ENCODE measurements at places on chromosomes 1 and 21. TPM values are rescaled to one million over a fixed set of nuclear protein-coding genes. Genes with fewer than 3 reads are reported as not detected.
A peak's percentile ranks its signal among the peaks of the same experiment; 100 is the strongest.

CD247 gene
- 3.1 TPM for polyA plus RNA-seq

LENEP gene
- polyA plus RNA-seq, result not detected

F5 gene
- 2.6 TPM for polyA plus RNA-seq

- peak overlapping the region; percentile 80 for H3K27ac ChIP-seq
- H3K4me3 ChIP-seq, result no peak overlapping the region
- H3K27me3 ChIP-seq, result no peaks in the 10 kb centered on the region
Observed at GRCh38 chr1:234885601-234886000, 243.0 kb downstream of the TOMM20 start.

- peak; percentile 89 for DNase-seq
- H3K36me3 ChIP-seq, result no peaks in the 10 kb centered on the region
- no peak overlapping the region for H3K4me3 ChIP-seq
Observed at GRCh38 chr21:35925497-35925896, 134.8 kb downstream of the SETD4 start.

DNA sequence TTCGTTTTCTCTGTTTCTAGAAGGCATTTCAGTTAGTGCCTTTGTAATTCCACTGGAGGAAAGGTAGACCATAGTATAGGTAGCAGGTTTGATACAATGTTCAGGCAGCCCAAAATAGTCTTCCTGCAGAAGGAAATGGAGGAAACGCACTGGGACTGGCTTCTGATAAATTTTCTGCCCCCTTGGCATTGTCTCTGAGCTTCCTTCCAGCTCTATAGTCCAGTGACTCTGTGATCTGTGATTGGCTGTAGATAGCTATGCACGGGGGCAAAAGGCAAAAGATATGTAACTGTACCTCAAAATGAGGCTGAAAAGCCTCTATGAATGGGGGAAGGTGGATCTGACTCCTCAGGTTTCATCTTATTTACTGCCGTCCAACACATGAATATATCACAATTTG, 5.8 kb upstream of the MAGOH start:
- H3K27me3 ChIP-seq, result no peaks in the 10 kb centered on the region
- no peak overlapping the region for H3K27ac ChIP-seq
- peaks cover 3% of the 10 kb centered on the region for H3K4me1 ChIP-seq

DNA sequence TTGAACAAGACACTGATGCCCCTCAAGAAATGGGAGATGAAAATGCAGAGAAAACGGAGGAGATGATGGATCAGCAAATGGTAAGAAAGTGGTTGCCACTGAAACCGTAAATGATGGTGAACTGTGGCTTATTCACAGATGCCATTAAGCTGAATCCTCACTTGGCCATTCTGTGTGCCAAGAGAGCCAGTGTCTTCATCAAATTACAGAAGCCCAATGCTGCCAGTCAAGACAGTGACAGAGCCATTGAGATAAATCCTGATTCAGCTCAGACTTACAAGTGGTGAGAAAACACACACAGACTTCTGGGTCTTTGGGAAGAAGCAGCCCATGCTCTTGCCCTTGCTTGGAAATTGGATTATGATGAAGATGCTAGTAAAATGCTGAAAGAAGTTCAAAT, 52.5 kb downstream of the NBPF6 start:
- no peaks in the 10 kb centered on the region for H3K36me3 ChIP-seq
- no peaks in the 10 kb centered on the region for H3K27me3 ChIP-seq
- no peak for DNase-seq
- H3K4me3 ChIP-seq, result no peak overlapping the region
- no peak overlapping the region for H3K27ac ChIP-seq

- H3K4me1 ChIP-seq, result peaks cover 19% of the 10 kb centered on the region
- H3K27me3 ChIP-seq, result no peaks in the 10 kb centered on the region
- peaks cover 73% of the 10 kb centered on the region for H3K36me3 ChIP-seq
- H3K27ac ChIP-seq, result no peak overlapping the region
- DNase-seq, result peak; percentile 80
- H3K4me3 ChIP-seq, result no peak overlapping the region
Observed at GRCh38 chr1:17606826-17607440, 67.4 kb downstream of the ARHGEF10L start.

- peak; percentile 61 for DNase-seq
- H3K36me3 ChIP-seq, result no peaks in the 10 kb centered on the region
- H3K27ac ChIP-seq, result no peak overlapping the region
- peaks cover 33% of the 10 kb centered on the region for H3K27me3 ChIP-seq
- no peaks in the 10 kb centered on the region for H3K4me1 ChIP-seq
- H3K4me3 ChIP-seq, result no peak overlapping the region
Observed at GRCh38 chr1:41399145-41399795, 38.0 kb downstream of the FOXO6 start.

DNA sequence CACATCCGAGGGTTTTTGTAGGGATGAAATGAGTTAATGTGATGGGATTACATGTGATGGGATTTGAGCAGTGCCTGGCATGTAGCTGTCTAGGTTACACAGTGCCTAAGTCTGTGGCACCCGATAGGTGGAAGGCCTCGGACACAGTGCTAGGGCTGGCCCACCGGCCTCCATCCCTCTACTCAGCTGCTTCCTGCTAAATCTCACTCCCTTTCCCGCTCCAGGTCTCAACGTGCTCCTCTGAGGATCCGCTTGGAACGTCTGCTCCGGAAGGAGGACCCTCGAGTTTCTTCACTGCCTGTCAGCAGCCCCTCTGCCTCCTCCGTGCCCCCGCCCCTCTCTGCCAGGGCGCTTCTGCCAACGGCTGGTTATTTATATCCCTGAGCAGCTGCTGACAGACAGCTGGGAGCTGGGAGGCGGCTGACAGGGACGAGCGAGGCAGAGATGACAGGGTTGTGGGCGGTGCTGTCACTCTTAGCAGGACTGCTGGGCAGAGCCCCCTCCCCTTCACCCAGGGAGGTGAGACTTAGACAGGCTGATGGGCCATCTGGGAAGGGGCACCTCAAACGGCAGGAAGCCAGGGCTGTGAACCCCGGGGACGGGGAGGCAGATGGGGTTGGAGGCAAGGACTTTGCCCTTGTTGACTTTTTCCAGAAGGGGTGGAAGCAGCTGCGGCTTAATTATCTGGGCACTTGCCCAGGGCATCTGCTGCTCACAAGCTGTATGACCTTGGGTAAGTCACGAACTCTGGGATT, 26.6 kb upstream of the LRRN2 start:
- H3K4me1 ChIP-seq, result no peaks in the 10 kb centered on the region
- H3K36me3 ChIP-seq, result no peaks in the 10 kb centered on the region
- DNase-seq, result peak; percentile 51
- H3K27ac ChIP-seq, result no peak overlapping the region
- no peak overlapping the region for H3K4me3 ChIP-seq

DNA sequence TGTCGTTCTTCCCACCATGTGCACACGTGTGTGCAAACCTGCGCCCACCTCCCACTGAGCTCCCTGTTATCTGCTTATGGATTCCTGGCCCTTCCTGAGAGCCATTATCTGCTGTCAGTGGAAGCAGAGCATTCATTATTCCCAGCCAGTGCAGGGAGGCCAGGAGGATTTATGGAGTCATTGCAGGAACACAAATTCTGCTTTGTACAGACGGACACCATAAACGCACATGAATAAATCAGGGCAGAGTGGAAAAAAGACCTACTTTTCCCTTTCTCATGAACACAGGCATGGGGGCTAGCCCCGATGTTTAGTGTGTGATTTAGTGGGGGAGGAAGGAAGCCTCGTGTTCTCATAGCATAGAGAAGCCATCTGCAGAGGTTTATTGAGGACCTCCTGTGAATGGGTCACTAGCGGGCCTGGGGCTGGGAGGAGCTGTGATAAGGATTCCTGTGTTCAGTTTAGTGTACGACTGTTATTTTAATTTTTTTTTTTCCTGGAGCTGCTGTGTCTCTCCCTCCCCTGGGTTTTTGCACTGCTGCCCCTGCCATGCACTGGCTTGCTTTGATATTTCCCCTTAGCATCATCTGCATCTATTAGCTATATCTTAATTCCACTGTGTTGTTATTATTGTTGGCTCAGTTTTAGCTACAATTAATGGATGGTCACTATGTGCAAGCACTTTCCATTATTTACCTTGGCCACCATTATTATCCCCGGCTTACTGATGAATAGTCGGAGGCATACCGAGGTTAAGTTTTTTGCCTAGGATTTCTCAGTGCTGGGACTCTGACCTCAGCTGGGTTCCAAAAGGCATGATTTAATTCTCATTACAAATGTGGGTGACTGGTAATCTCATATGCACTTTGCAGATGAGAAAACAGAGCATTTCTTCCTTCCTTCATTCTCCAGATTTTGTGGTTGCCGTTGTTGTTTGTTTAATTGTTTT, 33.0 kb downstream of the HUNK start:
- no peaks in the 10 kb centered on the region for H3K36me3 ChIP-seq
- H3K27me3 ChIP-seq, result no peaks in the 10 kb centered on the region
- H3K4me1 ChIP-seq, result peaks cover 10% of the 10 kb centered on the region
- DNase-seq, result no peak

DNA sequence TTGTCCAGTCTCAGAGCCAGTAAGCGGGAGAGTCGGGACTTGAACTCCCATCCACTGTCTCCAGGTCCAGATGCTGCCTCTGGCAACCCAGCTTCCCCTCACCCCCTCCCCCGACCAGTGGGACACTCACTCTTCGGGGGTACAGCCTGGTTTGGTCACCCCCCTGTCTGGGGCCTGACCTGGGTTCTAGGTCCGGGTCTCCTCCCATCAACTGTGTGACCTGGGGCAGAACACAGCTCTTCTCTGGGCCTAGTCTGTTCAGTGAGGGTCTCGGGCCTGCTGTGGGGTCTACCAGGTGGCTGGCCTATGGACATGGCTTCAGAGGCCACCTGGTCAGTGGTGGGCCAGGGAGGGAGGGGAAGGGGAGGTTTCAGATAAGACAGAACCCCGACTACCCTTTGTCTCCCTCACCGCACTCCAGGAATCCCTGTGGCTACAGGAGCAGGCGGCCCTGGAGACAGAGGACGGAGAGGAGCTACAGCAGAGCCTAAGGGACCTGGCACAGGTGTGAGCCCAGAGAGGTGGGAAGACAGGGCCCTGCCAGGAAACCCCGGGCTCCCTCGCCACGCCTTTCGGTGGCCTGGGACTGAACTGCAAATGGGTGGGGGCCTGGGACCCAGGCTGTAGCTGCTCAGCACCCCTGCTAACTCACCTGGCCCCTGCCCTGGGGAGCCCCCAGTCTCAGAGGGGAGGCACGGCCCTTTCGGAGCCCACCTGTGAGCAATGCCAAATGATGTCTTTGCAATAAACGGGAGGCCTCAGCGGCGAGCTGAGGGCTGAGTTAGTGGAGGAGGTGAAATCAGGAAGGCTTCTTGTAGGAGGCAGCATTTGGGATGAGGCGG, 4.1 kb upstream of the NBPF3 start:
- H3K27me3 ChIP-seq, result no peaks in the 10 kb centered on the region
- H3K36me3 ChIP-seq, result no peaks in the 10 kb centered on the region
- peak overlapping the region; percentile 46 for H3K4me3 ChIP-seq
- no peak overlapping the region for H3K27ac ChIP-seq

DNA sequence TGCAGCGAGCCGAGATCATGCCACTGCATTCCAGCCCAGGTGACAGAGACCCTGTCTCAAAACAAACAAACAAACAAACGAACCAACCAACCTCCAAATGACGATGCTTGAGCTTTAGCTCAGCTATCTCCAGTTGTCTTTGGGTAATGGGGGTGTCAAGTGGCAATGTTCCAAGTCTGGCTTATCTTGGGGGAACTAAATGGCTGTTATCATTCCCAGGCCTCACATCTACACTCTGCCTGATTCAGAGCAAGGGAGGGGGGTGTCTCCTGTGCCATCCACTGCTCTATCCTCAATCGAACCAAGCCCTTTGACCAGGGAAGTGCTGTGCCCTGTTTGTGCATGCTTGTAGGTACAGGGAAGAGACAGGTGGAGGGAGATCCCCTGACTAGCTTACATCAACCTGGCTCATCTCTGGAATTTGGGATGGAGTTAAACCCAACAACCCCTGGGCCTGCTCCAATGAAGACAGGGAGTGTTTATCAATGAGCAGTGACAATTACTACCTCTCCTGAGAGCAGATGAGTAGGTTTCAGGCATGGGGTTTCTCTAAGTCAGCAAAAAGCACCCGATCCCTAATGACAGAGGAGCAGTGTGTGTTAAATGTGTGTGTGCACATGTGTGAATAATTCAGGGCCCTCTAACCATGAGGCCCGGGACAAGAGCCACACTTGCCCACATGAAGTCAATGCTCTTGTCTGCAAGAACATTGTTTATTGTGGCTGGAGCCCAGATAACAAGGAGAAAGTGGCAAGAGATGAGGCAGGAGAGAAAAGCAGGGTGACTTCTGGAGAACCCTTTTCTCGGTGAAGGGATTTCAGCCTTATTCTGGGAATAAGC, 20.3 kb upstream of the IL6R start:
- H3K36me3 ChIP-seq, result no peaks in the 10 kb centered on the region

DNA sequence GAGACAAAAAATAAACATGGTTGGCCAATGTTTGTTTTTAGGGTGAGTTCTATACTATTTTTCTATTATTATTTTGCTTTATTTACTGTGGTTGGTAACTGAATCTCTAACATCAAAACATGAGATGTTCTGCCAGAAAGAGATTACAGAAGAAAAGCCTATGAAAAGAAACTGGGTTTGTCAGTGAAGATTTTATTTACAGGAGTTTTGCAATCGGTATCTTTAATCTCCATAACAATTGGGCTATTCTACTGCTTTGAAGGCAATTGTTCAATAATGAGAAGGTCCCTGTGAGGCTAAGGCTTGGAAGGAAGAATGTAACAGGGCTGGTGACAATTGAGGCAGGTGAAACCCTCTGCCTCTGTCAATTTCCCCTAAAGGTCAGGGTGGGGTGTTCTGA, 155.5 kb downstream of the CLIC6 start:
- H3K27ac ChIP-seq, result no peak overlapping the region
- H3K36me3 ChIP-seq, result peaks cover 11% of the 10 kb centered on the region
- no peaks in the 10 kb centered on the region for H3K27me3 ChIP-seq
- peaks cover 53% of the 10 kb centered on the region for H3K4me1 ChIP-seq

- no peak overlapping the region for H3K4me3 ChIP-seq
- no peaks in the 10 kb centered on the region for H3K27me3 ChIP-seq
- peak overlapping the region; percentile 9 for H3K27ac ChIP-seq
- no peaks in the 10 kb centered on the region for H3K36me3 ChIP-seq
- H3K4me1 ChIP-seq, result peaks cover 19% of the 10 kb centered on the region
Observed at GRCh38 chr1:40633931-40634376, 31.5 kb downstream of the RIMS3 start.

DNA sequence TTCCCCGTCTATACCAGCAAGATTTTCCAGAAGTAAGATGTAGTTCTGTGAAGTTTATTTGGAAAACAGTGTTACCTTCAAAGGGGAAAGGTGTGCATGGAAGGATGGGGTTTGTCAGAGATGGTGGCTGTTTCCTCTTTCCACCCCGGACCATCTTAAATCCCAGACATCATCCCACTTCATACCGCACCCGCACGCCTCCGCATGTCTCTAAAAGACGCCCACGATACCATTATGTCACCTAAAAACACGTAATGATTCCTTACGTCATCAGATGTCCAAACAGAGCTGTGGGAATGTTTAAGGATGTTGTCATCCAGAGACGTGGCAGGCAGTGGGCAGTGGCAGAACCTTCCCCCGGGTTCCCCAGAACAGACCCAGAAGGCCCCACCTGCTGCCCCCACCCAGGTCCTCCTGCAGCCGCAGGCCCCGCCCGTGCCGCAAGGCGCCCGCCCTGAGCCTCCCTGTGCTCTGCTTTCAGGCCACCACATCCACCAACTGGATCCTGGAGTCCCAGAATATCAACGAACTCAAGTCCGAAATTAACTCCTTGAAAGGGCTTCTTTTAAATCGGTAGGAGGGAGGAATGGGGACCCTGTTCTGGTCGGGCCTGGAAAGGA, 152.2 kb downstream of the PEX14 start:
- no peak overlapping the region for H3K4me3 ChIP-seq
- H3K36me3 ChIP-seq, result peaks cover 5% of the 10 kb centered on the region
- peaks cover 46% of the 10 kb centered on the region for H3K4me1 ChIP-seq
- DNase-seq, result no peak
- no peak overlapping the region for H3K27ac ChIP-seq

GRCh38 chr1:226825746-226826100, 44.7 kb upstream of the PSEN2 start:
- H3K4me3 ChIP-seq, result no peak overlapping the region
- no peaks in the 10 kb centered on the region for H3K27me3 ChIP-seq
- peaks cover 25% of the 10 kb centered on the region for H3K4me1 ChIP-seq
- H3K27ac ChIP-seq, result no peak overlapping the region
- H3K36me3 ChIP-seq, result no peaks in the 10 kb centered on the region
